Stimulated activated CD4-positive, alpha-beta T cell treated with anti-CD3 and anti-CD28 coated beads, TNF-alpha, amount 100 ng/mL, for 1 hour (primary cell): ENCODE measurements at places on chromosomes 3 and 15.

DNA sequence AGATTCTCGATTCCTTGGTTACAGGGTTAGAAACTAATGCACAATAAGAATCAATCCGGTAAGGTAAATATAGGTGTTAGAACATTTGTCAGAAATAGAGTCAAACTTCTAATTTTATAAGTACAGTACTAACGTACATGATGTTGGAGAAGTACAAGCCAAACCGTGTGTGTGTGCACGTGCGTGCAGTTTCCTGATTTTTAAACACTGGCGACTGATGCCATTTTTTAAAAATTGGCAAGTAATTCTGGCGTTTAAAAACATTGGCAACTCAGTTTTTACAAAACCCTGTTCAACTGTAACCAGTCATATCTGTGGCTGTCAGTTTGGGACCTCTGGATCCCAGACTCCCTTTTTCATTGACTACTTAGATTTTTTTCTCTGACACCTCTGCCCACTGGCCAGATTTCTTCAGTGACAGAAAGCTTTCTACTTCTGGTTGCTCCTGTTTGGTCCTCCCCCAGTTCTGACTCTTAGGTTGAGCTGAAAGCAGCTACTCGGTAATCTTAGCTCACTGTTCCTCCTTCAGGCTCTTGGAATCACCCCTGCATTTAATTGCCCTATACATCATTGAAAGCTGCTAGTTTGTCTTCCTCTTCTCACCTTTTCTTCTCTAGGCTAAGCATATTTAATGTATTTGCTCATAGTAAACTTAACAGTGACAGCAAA, 843 bp downstream of the ATG7 start:
- no peak for DNase-seq

- no peak for DNase-seq
Observed at GRCh38 chr15:71443538-71443937, 328.3 kb downstream of the THSD4 start.

- DNase-seq = no peak
Observed at GRCh38 chr3:89571707-89572106, 464.3 kb downstream of the EPHA3 start.

DNA sequence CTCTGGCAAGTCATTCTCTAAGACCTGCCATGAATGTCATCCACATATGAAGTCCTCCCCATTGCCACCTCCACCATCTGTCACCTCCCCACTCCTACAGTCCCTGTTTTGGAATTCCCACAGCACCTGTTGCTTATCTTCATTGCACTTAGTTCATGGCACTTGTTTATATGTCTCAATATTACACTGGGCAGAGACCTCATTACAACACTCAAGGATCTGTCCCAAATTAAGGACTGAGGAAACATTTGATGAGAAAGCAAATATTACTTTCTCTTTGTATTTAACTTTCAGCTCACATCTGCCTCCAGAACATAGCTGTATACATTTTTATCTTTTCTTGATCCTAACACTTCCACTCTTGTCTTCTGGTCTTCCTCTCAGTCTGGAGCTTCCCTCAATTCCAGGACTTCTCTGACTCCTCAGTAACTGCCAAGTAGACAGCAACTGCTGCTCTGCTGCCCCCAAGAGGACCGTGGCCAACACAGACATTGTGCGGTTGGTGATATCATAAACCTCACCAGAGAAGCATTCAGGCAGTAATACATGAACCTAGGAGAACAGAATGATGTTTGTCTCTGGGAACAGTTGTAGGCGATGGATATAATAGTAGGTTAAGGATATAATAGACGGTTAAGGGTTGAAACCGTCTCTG, 45.0 kb upstream of the FGF12 start:
- DNase-seq = no peak

GRCh38 chr3:196274585-196274984, 12.9 kb downstream of the PCYT1A start:
- DNase-seq = peak; percentile 11

DNA sequence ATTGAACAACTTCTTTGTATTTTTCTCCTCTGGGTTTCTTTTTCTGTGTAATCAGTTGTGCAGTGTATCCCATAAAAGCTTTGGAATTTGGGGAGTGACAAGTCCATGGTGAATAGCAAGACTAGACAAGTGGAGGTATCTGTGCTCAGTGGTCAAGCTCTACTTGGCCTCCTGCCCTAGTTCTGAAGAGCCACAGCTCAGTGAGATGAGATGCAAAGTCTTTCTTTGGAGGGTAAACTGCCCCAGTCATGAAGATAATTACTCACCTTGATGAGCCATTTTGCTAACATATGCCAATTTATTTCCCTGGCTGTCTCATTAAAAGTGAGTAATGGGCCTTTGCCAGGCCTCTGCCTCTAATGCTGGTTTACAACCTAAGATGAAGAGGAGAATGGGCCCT, 271.2 kb upstream of the TRIM42 start:
- DNase-seq = no peak

GRCh38 chr3:65851827-65852226, 186.9 kb downstream of the MAGI1 start:
- DNase-seq = no peak

DNA sequence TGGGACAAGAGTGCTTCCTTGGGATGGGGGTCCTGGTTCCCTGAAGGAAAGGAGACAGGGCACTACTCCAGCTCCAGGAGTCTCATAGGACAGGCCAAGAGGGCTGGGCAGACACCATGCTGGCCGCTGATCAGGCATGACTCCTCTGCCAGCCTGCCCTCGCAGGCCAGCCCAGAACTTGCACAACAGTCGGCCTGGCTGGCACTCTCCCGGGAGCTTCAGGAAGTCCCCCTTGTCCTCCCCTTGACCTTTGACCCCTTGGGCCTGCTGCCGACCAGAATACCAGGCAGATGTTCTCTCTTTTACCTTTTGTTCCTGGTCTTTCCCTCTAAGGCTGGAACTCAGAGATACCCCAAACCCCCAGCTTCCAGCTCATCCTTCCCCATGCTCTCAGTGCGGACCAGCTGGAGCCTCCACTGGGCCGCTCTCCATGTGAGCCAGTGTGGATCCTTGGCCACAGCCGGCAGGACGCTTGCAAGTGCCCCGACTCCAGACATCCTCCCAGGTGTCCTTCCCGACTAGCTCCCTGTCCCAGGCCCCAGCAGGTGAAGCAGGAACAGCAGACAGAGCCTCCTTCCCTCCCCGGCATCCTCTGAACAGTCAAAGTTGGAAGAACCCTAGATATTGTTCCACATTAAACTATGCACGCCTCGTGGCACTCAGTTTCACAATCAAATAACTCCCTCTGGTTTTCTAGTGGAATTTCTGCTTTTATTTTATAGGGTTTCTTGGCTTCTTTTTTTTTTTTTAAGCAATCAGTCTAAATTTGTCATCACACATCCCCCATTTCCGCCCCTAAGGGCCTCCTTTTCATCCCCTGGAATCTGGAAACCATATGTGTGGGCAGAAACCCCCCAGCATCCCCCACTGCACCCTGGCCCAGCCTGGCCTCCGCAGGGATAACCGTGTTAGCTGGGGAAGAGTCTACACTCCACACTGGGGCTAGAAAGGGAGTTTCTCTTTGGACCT, 15.7 kb downstream of the VPS18 start:
- no peak for DNase-seq

- no peak for DNase-seq
Observed at GRCh38 chr3:57637391-57637790, 40.2 kb upstream of the ARF4 start.

DNA sequence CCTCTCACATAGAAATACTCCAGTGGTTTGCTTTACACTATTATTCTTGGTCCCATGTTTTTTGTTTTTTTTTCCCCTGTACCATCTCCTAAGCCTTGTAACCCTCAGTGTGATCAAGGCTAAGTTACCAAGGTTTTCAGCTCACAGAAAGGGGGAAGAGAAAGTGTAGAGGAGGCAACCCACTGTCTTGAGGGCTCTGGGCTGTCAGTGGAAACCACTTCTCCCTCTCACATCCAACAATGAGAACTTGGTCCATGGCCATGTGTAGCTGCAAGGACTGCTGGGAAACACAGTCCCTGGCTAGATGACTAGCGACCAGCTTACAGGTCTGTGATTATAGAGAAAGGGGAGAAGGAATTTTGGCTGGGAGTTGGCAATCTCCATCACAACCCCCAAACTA, 30.3 kb downstream of the GPD1L start:
- no peak for DNase-seq

DNA sequence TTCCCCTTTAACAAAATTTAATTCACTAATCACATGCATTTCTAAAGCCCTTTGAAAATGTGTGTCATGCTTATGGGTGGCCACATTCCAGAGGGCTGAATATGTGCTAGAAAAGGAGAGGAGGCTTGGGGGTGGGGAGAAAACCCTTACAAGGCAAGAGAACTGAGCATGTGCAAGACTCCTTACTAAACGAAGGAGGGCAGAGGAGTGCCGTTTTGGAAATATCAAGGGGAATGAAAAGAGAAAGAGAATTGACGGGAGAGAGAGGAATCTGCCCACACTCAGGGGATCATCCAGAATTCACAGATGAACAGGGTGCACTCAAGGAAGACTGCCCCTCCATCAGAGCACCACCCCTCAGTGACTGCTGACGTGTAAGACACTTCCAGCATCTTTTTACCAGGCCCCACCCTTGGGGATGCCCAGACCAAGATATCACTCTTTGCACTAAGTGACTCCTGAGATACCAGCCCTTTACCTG, 37.9 kb upstream of the TSC22D2 start:
- DNase-seq = no peak

GRCh38 chr15:72934921-72935320, 117.3 kb upstream of the NEO1 start:
- no peak for DNase-seq

DNA sequence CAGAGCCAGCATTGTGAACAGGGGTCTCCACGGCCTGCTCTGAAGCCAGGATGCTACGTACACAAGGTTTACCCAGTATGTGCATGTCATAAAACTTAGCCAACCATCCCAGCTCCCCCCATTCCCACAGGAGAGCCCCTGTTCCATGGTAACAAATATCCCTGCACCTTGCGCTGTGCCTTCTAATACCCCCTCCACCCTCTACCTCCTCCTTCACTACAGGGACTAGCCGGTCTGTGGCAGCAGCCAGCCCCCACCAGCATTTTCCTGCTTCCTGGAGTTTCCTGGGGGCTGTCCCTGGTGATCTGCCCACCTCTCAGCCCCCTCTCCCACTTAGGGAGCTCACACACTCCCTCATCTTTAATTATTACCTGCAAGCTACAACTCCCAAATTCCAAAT, 20.4 kb downstream of the ACSBG1 start:
- DNase-seq = no peak

GRCh38 chr15:64622410-64623260, 152.8 kb downstream of the RBPMS2 start:
- peak; percentile 5 for DNase-seq

DNA sequence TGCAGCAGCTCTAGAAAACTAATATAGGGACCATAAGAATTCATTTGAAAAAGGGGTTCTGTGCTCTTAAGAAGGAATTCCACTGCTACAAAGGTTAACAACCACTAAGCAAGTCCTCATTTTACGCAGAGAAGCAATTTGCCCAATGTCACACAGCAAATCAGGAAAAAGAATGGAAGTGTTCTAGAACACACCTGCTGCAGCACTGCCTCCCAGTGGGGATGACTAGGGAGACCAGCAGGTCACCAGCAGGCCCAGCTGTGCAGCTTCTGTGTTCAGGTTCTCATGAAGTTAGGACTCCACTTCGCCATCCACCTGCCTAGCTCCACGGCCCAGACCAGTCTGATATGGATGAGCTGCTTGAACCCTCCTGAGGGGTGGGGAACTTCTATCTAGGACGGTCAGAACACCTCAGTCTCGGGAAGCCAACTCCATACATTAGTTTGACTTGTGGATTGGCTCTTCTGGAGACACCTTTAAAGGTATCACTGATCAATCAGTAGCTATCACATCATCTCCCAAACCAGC, 18.6 kb downstream of the POMGNT2 start:
- DNase-seq = no peak

DNA sequence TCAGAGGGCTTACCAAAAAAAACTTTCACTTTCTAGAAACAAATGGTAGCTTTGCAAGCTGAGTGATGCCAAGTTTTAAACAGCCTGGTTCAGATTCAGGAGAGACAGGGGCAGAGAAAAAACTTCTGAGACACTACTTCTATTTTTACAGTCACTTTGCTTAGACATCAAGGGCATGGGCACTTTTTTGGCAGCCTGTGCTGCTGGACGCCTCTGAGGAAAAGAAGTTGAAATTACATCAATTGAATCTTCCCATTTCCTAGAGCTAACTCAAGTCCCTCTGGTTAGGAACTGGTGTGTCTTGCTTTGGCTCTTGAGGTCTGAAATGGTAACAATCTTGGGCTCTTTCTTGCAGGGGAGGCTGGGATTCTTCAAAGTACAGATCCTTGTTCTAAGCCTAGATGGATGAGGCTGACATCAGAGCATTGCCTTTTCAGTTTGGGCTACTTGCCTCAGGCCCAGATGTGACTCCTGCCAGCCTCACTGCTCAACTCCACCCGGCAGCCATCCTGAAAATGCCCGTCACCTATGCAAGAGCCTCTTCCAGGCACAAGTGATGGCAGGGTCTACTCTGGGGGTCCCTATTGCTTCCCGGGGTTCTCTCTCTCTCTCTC, 357.5 kb downstream of the FOXP1 start:
- no peak for DNase-seq

DNA sequence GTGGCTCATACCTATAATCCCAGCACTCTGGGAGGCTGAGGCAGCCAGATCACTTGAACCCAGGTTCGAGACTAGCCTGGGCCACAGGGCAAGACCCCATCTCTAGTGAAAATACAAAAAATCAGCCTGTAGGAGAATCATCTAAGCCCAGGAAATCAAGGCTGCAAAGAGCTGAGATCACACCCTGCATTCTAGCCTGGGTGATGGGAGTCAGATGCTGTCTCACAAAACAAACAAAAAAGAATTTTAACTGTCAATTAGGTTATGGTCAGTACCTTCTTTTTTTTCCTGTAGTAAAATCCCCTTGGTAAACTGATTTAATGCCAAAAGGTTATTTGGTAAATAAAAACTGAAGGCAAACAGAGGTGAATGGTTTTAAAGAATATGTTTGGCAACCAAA, 29.0 kb downstream of the TMCC1 start:
- no peak for DNase-seq

DNA sequence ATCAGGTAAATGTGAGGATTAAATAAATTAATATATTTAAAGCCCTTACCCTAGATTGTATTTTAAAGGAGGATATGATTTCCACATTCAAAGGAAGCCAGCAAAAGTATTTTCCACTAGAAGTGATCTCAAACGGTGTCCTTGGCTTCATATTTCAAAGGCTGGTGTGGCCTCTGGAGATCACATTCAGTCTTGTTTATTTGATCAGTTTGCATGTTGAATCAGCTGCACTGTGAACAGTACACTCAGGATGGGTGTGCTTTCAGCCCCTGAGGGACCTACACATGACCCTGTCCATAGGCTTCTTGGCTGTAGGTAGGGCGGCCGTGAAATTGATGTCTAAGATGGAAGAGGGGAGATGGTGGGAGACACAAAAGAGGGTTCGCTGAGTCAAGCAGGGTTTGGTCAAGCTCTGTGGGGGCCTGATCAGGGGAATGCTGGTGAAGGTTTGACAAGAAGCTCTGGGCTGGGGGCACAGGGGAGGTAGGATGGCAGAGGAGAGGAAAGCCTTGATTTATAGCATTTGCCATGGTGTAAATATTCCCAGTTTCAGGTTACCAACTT, 21.9 kb downstream of the CYP8B1 start:
- no peak for DNase-seq

DNA sequence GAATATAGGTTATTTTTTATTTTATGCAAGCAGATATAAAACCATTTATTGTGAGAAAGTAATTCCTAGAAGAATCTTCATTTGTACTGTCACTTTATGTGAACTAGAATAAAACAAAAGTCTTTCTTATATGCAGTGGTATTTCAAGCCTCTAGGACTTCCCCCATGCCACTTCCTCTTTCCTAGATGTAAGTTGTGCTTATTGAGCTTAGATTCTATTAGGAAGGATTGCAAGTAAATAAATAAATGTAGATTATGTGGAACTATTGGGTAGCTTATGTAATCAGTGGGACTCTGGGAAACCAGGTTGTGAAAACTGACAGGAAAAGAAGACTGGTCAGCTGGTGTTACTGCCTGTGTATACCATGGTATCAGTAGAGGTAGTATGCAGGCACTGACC, 169.7 kb downstream of the RSRC1 start:
- DNase-seq = no peak
